Activated CD4-positive, CD25-positive, alpha-beta regulatory T cell treated with anti-CD3 and anti-CD28 coated beads, Interleukin-2, amount 50 U/mL, for 72 hours (primary cell): ENCODE measurements at places on chromosomes 1 and 21.

- DNase-seq: no peak
Measured at GRCh38 chr1:59171788-59172187, 125.1 kb upstream of the FGGY start.

DNA sequence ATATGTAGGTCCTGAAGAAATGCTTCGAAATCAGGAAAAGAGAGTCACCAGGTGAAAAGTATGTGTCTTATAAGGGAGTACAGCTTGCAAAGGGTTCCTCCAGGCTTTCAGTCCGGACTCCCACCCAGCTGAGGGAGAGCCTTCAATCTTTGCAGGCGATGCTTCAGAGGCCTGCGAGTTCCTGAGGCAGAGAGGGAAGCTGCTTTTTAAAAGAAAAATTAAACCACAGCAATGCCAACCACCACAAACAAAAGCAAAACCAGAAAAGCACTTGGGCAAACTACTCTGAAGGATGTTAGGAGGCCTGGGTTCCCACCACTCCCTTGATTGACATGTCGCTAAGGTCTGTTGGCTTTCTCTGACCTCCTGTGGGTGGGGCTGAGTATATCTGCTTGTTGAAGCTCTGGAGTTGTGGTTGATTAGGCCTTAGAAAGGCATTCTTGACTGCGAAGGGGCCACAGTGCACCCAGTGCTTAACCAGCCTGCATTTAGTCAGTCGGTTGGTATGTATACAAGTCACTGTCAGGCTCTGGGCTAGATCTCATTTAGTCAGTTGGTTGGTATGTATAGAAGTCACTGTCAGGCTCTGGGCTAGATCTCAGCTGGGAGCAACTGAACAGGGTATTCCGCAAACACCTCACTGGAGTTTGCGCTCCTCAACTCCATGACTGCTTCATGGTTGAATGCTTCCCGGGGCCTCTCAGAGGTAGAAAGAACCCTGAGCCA lies 1.2 kb downstream of the NIPAL3 start:
- no peak for DNase-seq

DNA sequence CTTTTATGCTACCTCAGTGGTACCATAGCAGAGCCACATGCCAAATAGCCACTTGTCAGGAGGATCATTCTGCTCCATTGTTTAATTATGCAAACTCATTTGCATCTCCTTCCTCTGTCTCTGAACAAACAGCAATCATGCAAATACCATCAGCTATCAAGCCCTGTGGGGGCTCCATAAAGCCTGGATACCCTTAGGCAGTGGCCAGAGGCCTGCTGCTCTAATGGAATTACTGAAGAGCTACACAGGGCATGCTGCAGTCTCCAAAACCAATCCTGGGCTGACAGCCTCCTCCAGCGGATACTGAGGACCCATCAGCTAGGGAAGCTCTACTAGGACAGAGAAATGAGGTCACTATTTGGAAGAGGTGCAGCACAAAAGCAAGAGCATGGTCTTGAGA lies 376.3 kb downstream of the KCNH1 start:
- no peak for DNase-seq

DNA sequence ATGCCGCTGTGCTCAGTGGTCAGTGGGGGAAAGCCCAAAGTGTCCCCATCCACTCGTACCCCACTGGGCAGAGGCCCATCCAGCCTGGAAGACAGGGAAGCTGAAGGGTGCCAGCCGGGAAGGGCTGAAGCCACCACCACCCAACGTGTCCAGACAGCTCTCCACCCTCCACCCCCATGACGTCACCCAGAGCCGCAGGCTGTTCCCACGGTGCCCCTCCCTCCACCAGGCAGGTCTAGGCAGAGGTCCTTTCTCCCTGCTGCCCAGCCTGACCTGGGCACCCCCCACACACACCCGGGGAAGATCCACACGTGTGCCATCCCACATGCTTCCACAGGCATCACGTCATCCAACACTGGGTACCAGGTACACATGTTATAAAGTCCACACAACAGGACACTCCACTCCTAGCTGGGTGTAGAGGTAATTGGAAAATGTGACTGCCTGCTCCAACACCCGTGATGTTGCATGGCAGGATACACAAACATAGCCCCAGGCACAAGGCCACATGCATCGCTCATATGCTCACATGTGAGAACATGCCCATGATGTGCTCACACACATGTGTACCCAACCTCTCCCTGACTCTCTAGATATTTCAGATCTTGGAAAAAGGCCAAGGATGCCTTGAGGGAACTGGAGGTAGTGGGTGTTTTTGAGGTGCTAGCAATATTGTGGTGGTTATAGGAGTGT lies 5.1 kb upstream of the ARHGAP30 start:
- DNase-seq: no peak

DNA sequence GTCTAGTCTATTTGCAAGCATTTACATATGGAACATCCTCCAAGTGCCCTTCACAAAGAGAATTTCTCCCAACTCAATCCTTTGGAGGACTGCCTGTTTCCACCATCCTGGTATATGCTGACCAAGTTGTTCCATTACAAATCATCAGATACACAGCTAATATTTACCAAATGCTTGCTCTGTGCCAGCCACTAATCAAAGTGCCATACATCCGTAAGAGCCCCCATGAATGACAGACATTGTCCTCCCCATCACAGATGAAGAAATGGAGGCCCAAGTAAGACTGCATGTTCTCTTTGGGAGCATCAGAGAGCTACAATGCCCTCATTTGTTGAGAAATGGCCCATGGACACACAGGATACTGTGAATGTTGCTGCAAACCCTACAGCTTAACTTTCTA lies 130.0 kb upstream of the BACE2 start:
- DNase-seq: no peak

GRCh38 chr1:82462366-82462765 lies 661.6 kb downstream of the ADGRL2 start:
- no peak for DNase-seq

GRCh38 chr1:43564551-43565348 lies 34.1 kb downstream of the PTPRF start:
- DNase-seq: no peak

GRCh38 chr1:3450983-3451382 lies 3.5 kb upstream of the ARHGEF16 start:
- no peak for DNase-seq

- DNase-seq: no peak
Measured at GRCh38 chr1:207863893-207864535, 46.9 kb downstream of the CD34 start.

- no peak for DNase-seq
Measured at GRCh38 chr1:18539171-18539570, 58.4 kb downstream of the KLHDC7A start.

GRCh38 chr1:207282496-207283380 lies 38.7 kb upstream of the CD55 start:
- DNase-seq: no peak

GRCh38 chr1:45299981-45300668 lies 26.6 kb upstream of the HPDL start:
- DNase-seq: no peak

DNA sequence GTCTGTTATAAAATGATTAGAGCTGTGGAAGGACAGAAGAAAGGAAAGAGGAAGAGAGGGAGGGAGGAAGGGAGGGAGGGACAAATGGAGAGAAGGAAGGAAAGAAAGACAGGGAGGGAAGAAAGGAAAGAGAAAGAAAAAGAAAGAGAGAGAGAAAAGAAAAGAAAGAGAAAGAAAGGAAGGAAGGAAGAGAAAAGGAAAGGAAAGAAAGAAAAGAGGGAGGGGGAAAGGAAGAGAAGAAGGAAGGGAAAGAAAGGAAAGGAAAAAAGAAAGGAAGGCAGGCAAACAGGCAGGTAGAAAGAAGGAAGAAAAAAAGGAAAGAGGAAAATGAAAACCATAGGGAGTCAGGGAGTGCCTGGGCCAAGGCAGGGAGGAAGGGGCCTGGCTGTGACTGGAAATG lies 14.5 kb upstream of the BACE2 start:
- DNase-seq: no peak

- no peak for DNase-seq
Measured at GRCh38 chr1:230596306-230596705, 46.0 kb upstream of the COG2 start.

GRCh38 chr1:226687426-226687825 lies 51.7 kb downstream of the ITPKB start:
- no peak for DNase-seq

DNA sequence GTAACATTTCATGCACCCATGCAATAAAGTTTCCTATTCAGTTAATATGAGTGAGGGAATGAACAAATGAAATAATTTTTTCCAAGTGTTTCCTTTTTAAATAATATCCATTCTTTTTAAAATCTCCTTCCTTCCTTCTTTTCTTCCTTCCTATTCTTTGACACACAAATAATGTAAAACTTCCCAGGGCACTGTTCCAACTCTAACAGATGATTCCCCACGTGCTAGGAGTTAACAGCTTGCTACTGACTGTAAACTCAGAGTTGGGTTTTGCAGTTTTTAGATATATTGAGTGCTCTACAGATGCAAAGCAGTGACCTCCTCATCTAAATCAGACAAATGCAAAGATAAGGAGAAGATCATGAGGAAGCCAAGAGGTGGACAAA lies 54.0 kb upstream of the POU2F1 start:
- DNase-seq: no peak

DNA sequence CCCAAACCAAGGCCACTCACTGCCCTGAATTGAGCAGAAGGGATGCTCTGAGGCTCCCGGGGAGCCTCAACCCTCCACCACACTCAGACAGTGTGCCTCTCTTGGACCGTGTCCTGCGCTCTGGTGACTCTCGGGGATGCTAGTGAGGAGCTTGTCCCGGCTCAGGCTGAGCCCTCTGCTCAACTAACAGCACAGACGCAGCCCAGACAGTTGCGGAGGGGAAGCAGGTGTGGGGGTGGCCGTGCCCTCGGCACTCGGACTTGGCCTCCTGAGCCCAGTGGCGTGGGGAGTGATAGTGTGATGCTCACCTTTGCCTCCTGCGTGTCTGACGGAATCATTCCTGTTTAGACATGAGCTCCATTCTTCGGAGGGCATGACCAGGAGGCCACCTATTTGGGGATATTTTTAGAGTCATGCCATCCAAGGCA lies 15.4 kb upstream of the SLC19A1 start:
- DNase-seq: peak; percentile 24

- DNase-seq: no peak
Measured at GRCh38 chr1:67190410-67190809, 24.2 kb downstream of the IL23R start.

- DNase-seq: no peak
Measured at GRCh38 chr1:237756304-237756967, 134.3 kb downstream of the ZP4 start.

GRCh38 chr1:22537441-22538139 lies 25.7 kb upstream of the EPHA8 start:
- DNase-seq: no peak

DNA sequence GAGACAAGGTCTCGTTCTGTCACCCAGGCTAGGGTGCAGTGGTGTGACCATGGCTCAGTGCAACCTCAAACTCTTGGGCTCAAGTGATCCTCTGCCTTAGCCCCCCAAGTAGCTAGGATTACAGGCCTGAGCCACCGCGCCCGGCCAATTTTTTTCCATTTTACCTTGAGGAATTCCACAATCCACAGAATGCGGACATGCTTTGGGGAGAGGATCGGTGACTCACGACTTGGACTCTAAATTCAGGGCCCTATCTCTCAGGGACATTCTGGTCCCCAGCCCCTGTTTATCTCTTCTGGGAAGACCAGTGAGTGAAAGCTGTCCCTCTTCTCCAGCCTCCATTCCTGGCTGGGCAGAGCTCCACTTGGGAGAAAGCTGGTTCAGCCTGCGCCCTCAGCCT lies 5.2 kb downstream of the PADI1 start:
- no peak for DNase-seq

GRCh38 chr1:156488566-156489165 lies 11.9 kb downstream of the MEF2D start:
- peak; percentile 58 for DNase-seq

- no peak for DNase-seq
Measured at GRCh38 chr1:171424494-171424893, 60.8 kb upstream of the PRRC2C start.

DNA sequence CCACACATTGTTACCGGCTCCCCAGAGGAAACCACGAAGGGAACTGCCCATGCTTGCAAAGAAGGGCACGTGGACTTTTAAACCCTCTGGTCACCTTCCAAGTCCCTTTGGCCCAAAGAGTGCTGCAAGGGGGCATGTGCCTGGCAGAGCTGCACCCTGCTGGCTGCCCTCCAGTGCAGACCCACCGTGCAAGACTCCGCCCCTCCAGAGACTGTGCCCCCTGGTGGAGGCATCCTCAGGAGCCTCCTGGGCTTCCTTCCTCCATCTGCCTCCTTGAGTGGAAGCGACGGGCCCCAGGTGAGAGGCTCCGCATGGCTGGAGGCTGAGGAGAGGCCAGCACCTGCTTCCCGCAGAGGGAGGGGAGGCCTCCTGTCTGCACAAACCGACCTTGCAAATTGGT lies 100.6 kb downstream of the CRYAA start:
- no peak for DNase-seq

DNA sequence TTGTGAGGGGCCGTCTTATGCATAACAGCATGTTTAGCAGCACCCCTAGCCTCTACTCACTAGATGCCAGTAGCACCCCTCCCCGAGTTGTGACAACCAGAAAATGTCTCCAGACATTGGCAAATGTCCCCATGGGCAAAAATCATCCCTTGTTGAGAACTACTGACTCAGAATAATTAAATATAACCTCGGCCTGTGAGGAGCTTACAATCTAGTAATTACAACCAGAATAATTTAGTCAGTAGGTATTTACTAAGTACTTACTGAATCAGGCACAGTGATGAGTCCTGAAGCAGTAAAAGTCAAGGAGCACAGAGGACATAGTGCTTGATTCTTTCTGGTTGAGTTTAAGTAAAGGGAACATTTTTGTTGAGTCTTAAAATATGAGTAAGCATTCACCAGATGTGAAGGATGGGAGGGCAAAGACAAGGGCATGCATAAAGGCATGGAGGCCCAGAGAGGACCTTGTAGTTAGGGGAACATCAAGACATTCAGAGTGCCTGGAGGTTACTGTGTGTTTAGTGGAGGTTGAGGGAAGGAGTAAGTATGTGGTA lies 44.1 kb upstream of the KCNQ4 start:
- DNase-seq: no peak

DNA sequence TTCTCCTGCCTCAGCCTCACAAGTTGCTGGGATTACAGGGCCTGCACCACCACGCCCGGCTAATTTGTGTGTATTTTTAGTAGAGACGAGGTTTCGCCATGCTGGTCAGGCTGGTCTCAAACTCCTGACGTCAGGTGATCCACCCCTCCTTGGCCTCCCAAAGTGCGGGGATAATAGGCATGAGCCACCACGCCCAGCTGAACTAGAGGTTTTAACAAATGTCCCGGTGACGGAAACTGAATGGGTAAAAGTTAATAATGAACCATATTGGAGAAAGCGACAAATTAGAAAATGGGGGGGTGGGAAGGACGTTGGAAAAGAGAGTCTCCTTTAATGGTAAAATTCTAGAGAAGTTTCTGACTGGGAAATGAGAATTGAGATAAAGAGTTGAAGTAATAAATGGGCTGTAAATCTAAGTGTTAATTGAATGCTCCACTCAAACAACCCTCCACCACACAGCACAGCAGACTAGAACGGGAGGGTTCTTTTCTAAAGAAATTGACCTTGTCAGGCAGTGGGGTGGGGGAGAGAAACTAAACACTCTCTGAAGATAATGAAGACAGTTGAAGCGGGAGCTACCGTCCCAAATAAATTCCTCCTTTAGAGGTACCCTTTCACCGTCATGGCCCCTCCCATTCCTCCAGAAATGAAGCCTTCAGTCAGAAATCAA lies 46.9 kb upstream of the PUM1 start:
- DNase-seq: no peak

- no peak for DNase-seq
Measured at GRCh38 chr21:18089786-18090185, 154.8 kb upstream of the CHODL start.

- DNase-seq: no peak
Measured at GRCh38 chr21:30880914-30881313, 466 bp downstream of the KRTAP11-1 start.

- DNase-seq: no peak
Measured at GRCh38 chr21:44982558-44983250, 42.9 kb downstream of the SLX9 start.

GRCh38 chr1:99464738-99465137 lies 181.2 kb upstream of the PALMD start:
- no peak for DNase-seq
